Left lung (tissue), 14 donors: ENCODE measurements at places on chromosomes 13 and 19.

DNA sequence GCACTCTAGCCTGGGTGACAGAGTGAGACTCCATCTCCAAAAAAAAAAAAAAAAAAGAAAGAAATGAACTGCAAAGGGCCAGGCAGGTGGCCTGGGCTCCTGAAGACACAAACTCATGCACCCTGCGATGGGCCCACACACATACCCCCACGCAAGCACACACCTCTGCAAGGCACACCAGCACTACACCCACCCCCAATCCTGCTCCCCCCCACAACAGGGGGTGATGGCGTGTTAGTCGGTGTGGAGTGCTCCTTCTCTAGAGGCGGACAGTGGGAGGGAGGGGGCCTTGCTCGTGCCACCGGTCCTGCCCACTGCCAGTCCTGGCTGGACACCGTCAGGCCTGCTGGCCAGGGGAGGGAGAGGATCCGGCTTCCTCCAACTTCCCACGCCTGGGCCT lies 1.6 kb upstream of the SLC8A2 start:
- no peak overlapping the region for H3K4me3 ChIP-seq
- peaks cover 19% of the 10 kb centered on the region for H3K27me3 ChIP-seq
- H3K36me3 ChIP-seq: no peaks in the 10 kb centered on the region
- DNase-seq: no peak

DNA sequence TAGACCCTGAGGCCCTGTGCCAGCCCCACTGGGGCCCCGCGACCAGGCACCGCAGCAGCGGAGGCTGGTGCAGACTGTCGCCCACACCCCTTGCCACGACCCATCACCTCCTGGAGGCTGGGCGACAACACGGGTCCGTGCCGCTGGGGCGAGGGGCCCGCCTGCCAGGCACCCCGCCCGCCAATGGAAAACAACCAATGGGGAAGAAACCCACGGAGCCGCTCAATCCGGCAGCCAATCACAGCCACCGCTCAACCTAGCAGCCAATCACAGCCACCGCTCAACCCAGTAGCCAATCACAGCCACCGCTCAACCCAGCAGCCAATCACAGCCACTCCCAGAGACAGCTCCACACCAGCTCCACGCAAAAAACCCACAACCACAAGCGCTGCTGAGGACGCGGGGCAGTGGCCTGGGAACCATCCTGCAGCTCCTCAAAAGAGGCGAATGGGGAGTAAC lies 29.7 kb downstream of the GPX4 start:
- peak overlapping the region; percentile 80 for H3K4me3 ChIP-seq
- H3K27me3 ChIP-seq: no peaks in the 10 kb centered on the region
- no peaks in the 10 kb centered on the region for H3K36me3 ChIP-seq
- peaks cover 72% of the 10 kb centered on the region for H3K4me1 ChIP-seq
- peak overlapping the region; percentile 95 for H3K27ac ChIP-seq

DNA sequence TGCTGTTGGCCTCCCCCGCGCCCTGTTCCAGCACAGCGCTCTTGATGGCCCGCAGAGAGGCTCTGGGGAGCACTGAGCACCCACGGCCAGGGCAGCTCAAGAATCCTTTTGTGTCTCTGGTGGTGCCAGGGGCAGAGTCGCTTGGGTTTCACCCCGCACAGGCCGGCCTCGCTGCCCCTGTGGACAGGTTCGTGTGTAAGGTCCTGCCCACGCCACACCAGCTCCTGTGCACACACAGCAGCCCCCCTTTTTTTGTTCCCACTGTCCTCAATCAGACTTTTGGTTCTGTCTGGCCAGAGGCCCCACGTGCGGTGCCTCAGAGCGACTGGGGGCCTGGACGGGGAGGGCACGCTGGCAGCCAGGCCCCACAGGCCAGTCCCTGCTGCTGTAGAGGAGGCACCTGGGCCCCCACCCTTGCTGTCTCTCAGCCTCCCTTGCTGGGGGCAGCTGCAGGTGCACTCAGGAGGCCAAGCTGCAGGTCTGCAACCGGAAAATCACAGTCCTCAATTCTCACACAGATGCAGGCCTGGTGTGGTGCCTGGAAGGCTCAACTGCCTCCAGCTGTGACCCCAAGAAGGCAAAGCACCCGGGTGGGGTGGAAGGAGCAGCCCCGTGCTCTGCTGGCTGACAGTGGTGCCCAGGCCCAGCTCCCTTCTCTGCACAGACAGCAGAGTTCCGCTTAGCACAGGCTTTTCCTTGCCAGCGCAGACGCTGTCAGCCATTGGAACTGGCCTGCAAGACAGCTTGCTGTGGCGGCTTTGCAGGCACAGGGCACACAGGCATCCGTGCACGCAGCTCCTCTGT lies 12.6 kb upstream of the F7 start:
- H3K36me3 ChIP-seq: peaks cover 40% of the 10 kb centered on the region
- no peaks in the 10 kb centered on the region for H3K4me1 ChIP-seq
- DNase-seq: peak; percentile 72
- H3K4me3 ChIP-seq: no peak overlapping the region
- H3K27me3 ChIP-seq: no peaks in the 10 kb centered on the region
- no peak overlapping the region for H3K27ac ChIP-seq

GRCh38 chr19:54275951-54276350 lies 5.0 kb downstream of the LILRB2 start:
- no peak overlapping the region for H3K4me3 ChIP-seq
- no peak for DNase-seq
- peaks cover 31% of the 10 kb centered on the region for H3K4me1 ChIP-seq
- H3K36me3 ChIP-seq: peaks cover 47% of the 10 kb centered on the region
- no peaks in the 10 kb centered on the region for H3K27me3 ChIP-seq

GRCh38 chr19:40416918-40417642 lies 3.9 kb upstream of the PRX start:
- peak overlapping the region; percentile 74 for H3K27ac ChIP-seq
- H3K27me3 ChIP-seq: no peaks in the 10 kb centered on the region
- DNase-seq: no peak
- peaks cover 75% of the 10 kb centered on the region for H3K4me1 ChIP-seq
- H3K4me3 ChIP-seq: no peak overlapping the region

DNA sequence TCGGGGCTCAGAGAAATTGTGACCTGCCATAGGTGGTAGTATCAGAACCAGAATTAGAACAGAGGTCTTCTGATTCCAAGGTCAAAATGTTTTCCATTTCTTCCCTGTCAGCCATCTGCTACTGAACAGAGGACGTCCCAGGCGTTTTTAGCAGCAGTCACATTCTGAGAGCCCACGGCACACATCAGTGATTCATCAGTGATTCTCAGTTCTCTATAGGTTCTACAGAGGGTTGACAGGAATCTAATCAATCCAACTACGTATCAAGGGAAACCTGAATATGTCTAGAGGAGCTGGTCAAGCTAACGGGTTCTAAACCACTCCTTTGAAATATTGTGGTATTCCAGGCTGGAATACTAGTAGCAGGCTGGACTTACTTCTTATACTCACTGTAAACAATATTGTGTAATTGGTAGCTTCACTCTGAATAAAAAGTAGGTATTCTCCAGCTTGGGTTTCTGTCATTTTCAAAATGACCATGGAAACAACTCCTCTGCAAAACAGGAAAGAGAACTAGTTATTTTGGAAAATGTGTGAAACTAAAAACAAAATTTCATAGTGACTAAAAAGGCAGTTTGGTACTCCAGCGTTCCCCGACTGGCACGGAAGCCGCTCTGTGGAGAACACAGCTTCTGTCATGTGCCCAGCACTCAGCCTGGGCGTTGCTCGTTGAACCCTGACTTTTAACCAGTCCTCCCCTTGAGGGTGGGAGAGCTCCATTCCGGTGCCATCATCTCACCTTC lies 43.2 kb downstream of the FLT3 start:
- DNase-seq: no peak
- no peaks in the 10 kb centered on the region for H3K4me1 ChIP-seq
- no peak overlapping the region for H3K4me3 ChIP-seq
- no peak overlapping the region for H3K27ac ChIP-seq

DNA sequence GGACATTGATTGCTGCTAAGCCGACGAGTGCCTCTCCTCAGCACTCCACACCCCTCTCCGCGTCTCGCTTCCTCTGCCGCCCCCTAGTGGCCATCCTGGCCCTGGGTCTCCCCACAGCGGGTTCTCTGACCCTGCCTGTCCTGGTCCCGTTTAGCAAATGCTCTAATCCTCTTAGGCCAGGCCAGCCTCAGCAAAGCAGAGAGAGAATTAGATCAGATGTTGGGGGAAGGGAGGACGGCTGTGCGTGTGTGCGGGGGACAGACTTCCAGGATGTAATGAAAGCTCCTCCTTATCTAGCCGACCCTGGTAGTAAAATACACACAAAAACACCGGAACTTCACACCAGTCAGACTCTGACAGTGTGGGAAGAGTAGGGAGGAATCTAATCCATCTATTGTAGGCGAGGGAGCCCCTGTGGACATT lies 4.5 kb downstream of the TPRX2 start:
- no peak overlapping the region for H3K27ac ChIP-seq
- no peaks in the 10 kb centered on the region for H3K4me1 ChIP-seq
- no peaks in the 10 kb centered on the region for H3K36me3 ChIP-seq

- no peak for DNase-seq
- H3K27ac ChIP-seq: no peak overlapping the region
- no peaks in the 10 kb centered on the region for H3K4me1 ChIP-seq
These were observed 293.6 kb upstream of the PCDH20 start for GRCh38 chr13:61709258-61709657.

- no peak overlapping the region for H3K27ac ChIP-seq
- H3K4me3 ChIP-seq: no peak overlapping the region
- no peaks in the 10 kb centered on the region for H3K27me3 ChIP-seq
- DNase-seq: no peak
- H3K36me3 ChIP-seq: peaks cover 17% of the 10 kb centered on the region
These were observed 44.7 kb downstream of the GARRE1 start for GRCh38 chr19:34298891-34299520.

DNA sequence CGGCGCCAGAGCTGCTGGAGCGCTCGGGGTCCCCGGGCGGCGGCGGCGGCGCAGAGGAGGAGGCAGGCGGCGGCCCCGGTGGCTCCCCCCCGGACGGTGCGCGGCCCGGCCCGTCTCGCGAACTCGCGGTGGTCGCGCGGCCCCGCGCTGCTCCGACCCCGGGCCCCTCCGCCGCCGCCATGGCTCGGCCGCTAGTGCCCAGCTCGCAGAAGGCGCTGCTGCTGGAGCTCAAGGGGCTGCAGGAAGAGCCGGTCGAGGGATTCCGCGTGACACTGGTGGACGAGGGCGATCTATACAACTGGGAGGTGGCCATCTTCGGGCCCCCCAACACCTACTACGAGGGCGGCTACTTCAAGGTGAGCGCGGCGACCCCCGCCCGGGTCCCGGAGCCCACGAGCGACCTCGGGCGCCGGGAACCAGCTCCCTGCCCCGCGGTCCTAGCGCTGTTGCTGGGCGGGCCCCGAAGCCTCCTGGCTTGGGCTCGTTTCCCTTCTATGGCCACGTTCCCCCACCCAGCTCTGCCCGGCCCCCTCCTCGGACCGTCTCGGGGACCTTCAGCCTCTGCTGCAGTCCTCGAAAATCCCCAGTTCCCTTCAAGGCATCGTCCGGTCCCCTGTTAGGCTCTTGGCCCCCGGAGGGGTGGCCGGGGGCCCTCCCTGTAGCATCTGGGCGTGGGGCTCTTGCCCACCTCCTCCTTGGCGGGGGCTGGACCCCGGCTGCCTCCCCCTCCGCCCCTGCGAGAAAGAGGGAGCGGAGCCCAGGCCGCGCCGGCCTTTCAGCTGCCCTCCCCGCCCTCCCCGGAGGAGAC lies at the start of gene CDC34:
CDC34 (plus strand) TSS at position 8 of the 808 bp plus-strand sequence; CDS start at position 180, 172 bp downstream.
- H3K4me3 ChIP-seq: peak within 1 kb of the TSS; percentile 97
- peak within 1 kb of the TSS; percentile 94 for H3K27ac ChIP-seq
- no peak for DNase-seq
- peaks cover under 1% of the 10 kb centered on the region for H3K27me3 ChIP-seq
- H3K4me1 ChIP-seq: peaks cover 34% of the 10 kb centered on the region

- H3K27ac ChIP-seq: no peak overlapping the region
- H3K27me3 ChIP-seq: no peaks in the 10 kb centered on the region
- no peaks in the 10 kb centered on the region for H3K36me3 ChIP-seq
- no peak for DNase-seq
These were observed 11.8 kb upstream of the CEACAM1 start for GRCh38 chr19:42540071-42540553.

DNA sequence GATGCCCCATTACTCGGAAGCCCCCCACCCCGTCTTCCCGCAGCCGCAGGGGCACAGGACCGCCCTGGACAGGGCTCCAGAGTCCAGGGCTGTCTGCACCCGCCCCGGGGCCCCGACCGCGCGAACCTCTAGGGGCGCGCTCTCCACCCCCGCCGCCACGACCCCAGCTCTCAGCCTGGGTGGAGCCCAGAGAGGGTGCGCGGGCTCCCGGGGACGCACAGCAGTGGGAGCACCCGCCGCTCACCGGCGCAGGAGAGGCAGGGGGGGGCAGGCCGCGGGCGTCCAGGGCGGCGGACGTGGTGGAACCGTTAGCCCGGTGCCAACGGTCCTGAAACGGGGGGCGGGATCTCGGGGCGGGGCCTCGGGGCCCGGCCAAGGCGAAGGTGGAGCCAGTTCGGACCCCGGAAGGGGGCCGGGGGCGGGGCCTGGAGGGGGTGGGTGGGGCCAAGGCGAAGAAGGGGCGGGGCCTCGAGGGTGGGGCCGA lies at the start of gene ATP8B3:
ATP8B3 (minus strand) TSS at position 335 of the 484 bp plus-strand sequence. CDS start 540 bp downstream, outside the sequence.
- H3K4me1 ChIP-seq: peaks cover 11% of the 10 kb centered on the region
- H3K36me3 ChIP-seq: no peaks in the 10 kb centered on the region
- H3K4me3 ChIP-seq: peak within 1 kb of the TSS; percentile 57

GRCh38 chr19:33669376-33669775 lies 47.6 kb downstream of the CHST8 start:
- no peaks in the 10 kb centered on the region for H3K36me3 ChIP-seq
- H3K27ac ChIP-seq: no peak overlapping the region
- H3K27me3 ChIP-seq: peaks cover 33% of the 10 kb centered on the region
- no peak for DNase-seq
- no peak overlapping the region for H3K4me3 ChIP-seq

DNA sequence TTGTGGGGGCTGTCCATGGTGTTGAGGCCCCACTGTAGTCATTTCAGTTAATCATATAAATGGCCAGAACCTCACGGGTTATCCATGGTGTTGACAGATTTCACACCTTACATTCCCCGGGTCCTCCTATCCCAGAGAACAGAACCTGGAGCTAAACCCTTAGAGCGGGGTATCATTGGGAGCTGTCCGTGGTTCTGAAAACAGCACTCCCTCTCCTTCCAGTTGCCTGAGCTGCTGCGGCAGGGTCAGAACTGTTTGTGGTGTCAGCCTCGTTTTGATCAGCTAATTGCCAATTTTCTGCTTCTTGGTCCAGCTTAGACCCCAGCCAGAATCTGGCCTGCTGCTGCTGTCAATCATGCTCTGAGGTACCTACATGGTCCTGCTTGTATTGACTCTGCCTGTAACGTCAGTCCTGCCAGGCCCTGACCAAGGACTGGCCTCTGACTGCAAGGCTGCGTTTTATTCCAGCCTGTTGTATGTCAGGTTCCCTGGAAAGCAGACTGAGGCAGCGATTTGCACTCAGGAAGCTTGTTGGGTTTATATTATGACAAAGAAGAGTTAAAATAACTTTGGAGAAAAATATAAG lies 55.8 kb upstream of the KCTD15 start:
- no peaks in the 10 kb centered on the region for H3K4me1 ChIP-seq
- DNase-seq: no peak
- H3K4me3 ChIP-seq: no peak overlapping the region
- H3K27ac ChIP-seq: no peak overlapping the region
- no peaks in the 10 kb centered on the region for H3K36me3 ChIP-seq
